ENCODE measurements at places on chromosomes 6 and 20.

GRCh38 chr6:42962502-42963178 lies 2.1 kb downstream of the GNMT start:
- no peak for ATAC-seq

- ATAC-seq, result no peak
Observed at GRCh38 chr6:46509981-46510510, 18.8 kb upstream of the RCAN2 start.

DNA sequence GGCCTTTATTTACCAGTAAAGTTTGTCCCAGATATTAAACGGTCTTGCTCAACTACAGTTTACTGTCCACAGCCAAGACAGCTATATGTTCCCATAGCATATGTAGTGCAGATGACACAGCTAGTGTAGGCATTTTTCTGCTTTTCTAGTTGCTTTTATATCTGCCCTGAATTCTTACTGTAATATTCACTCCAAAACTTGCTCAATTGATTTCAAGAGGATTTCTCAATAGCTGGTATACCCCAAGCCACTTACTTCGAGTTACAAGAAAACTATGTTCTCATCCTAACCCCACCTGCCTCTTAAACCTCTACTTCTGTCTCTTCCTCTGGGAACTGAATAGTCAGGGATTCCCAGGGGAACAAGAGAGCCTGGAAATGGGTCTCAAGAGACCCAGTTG lies 18.9 kb upstream of the ROS1 start:
- ATAC-seq, result no peak

- ATAC-seq, result no peak
Observed at GRCh38 chr20:53187392-53188068, 215.4 kb downstream of the TSHZ2 start.

- ATAC-seq, result no peak
Observed at GRCh38 chr6:109373762-109374161, 8.5 kb downstream of the CD164 start.

DNA sequence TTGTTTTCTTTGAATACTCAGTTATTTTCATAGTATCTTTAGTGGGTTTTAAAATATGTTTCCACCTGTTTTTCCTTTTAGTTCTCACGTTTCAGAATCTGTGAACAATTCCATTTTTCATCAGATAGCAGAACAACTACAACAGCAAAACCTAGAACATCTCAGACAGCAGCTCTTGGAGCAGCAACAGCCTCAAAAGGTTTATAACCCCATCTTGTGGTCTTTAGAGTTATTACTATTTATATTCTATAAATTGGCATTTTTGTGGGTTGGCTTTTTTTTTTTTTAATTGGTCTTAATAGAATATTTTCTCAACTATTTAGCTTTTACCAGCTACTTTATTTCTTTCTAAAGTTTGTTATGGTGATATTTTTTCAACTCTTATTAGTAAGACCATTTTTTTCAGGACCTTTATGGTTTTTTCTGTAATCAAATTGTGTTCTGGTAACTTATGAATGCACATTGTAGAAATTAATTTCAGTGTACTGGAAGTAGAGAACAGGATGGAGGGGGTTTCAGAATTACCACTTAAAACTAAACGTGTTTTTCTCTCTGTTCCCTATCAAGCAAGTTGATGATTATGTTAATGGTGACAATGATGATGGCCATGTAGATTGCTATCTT lies 72.2 kb downstream of the SCAF8 start:
- ATAC-seq, result peak; percentile 76

DNA sequence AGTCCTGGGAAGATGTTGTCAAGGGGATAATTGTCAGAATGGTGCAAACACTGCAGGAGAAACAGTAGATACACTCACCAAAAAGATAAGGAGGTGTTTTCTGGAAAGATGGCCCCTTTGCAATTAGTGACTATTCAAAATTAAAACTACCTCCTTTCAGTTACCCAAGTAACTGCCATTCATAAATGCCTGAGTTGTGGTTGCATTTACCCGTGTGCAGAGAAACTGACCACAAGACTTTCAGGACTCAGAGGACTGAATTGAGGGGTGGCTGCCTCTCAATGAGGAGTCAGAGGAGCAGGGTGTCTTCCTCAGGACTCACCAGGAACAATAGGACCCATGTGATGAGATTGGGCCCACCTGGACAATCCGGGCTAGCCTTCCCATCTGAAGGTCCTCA lies 39.0 kb downstream of the GCM1 start:
- no peak for ATAC-seq

- no peak for ATAC-seq
Observed at GRCh38 chr6:11922901-11923300, 89.2 kb upstream of the HIVEP1 start.
